Neuronal stem cell (in vitro differentiated cells): ENCODE measurements at places on chromosomes 12 and 14.
A peak's percentile ranks its signal among the peaks of the same experiment; 100 is the strongest.

- DNase-seq: no peak
Observed at GRCh38 chr12:98439471-98439951, 75.9 kb upstream of the TMPO start.

DNA sequence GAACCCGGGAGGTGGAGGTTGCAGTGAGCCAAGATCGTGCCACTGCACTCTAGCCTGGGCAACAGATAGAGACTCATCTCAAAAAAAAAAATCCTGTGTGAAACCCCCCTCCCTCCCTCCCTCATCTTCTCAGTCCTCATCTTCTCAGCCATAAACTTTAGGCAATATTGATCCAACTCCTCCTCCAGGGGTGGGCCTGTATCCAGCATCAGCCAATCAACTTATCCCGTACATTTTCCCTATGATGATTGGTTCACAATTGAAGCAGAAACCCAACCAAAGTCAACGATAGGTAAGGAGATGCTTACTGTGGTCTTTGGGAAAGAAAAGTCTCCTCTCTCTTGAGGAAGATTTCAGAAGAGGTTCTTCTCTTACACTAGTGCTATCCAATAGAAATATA is 33.5 kb upstream of the CIT start:
- no peak for DNase-seq

- DNase-seq: no peak
Observed at GRCh38 chr12:54239620-54240019, 40.3 kb downstream of the CBX5 start.

DNA sequence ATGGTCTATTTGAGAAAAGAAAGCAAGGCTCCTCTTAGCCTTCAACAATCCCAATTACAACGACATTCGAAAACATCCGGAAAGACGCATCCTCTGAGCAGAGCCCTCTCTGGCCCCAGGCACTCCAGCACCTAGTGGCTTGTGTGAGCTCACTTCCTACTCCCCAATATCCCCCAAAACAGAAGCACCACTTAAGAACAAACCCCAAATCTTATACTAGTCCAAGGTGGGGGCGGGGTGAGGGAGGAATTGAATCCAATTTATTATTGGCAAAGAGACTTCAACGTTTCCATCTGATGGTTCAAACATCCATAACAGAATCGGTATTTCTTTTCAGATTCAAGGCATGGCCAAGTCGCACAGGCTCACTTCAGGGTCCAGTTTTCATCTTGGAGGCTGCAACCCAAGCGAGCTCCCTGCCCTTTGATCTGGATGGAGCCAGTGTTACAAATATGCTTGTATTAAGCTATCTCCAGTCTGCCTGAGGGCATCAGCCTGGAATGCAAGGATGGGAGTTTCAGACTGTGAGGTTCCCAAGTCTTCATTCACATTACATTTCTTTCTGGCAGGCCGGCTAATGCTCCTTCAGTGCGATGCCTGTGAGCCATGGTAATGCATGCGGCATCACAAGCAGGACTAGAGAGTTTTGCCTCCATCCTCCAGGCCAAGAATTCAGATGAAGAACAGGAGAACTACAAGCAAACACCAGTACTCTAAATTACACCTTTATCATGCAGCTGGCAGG is 132.5 kb upstream of the FOXN3 start:
- DNase-seq: no peak

- no peak for DNase-seq
Observed at GRCh38 chr12:47852096-47852571, 32.4 kb upstream of the HDAC7 start.

DNA sequence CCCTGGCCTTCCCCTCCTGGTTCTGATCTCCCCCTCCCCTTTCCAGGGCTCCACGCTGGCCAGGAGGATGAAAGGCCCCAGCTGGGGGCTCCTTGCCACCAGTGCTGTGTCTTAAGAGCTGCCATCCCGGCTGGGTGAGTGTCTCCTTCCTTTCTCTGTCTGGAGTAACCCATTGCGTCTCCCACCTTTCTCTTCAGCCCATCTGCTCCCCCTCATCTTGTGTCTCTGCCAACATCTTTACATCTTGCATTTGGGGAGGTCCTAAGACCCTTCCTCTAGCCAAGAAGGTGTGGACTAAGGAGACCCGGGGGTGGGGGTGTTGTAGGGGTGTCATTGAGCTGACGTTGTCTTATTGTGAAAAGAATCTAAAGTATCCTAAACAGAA is 505 bp downstream of the BCL2L2 start:
- DNase-seq: no peak

DNA sequence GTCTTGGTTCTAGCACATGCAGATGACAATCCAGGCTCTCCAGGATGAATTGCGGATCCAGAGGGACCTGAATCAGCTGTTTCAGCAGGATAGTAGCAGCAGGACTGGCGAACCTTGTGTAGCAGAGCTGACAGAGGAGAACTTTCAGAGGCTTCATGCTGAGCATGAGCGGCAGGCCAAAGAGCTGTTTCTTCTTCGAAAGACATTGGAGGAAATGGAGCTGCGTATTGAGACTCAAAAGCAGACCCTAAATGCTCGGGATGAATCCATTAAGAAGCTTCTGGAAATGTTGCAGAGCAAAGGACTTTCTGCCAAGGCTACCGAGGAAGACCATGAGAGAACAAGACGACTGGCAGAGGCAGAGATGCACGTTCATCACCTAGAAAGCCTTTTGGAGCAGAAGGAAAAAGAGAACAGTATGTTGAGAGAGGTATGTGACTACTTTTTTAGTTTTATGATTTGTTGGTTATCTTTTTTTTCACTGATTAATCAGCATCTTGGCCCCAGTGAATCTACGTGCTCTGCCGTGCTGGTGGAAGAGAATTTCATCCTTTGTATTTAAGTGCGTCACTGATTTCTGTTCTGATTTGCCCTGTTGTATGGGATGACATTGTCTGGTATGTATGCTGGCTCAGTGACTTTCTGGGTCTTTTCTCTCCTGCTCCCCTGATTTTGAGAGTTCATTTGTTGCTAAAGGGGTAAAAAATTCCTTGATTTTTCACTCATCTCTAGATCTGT is 92.3 kb downstream of the ERC1 start:
- no peak for DNase-seq

DNA sequence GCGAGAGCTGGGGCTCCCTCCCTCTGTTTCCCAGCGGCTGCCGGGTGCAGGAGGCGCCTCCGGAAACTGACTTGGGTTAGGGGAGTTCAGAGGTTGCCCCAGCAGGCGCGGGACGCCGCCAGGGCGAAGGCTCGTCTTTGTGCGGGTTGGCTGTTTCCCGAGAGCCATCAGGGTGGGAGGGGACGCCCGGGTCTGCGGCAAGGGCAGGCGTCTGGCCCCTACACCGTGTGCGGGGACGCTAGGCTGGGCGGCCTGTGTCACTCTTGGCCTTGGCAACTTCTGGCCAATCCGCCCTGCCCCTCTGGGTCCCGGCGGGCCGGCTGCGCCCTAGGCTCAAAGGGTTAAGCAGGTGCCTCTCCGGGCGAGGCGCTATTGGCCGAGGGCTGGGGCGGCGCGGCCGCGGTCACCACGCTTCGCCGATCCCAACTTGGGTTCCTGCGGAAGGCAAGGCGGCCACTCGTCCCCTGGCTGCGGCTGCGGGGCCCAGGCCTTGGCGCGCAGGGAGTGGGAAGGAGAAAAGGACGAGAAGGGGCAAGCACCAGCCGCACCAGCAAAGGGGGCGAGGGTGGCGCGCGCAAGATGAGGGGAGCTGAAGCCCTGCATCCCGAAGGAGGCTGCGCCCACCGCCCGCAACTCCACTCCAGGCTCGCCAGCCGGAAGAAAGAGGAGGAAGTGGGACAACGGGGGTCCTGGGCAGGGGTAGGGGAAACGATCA is 5.6 kb upstream of the NPAS3 start:
- peak; percentile 45 for DNase-seq

DNA sequence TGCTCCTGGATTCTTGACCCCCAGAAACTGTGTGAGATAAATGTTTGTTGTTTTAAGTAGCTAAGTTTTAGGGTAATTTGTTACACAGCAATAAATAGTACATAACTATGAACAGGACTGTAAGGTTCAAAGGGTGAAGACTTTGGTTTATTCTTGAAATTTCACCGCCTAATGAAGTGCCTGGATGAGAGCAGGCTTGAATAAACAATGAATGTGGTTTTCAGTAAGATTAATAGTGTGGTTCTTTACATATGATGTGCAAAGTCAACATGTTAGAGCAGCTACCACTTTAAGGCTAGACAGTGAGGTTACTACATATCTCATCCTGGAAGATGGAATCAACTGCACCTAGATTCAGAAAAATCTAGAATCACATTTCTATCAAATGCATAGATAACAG is 145.2 kb upstream of the BTG1 start:
- no peak for DNase-seq

DNA sequence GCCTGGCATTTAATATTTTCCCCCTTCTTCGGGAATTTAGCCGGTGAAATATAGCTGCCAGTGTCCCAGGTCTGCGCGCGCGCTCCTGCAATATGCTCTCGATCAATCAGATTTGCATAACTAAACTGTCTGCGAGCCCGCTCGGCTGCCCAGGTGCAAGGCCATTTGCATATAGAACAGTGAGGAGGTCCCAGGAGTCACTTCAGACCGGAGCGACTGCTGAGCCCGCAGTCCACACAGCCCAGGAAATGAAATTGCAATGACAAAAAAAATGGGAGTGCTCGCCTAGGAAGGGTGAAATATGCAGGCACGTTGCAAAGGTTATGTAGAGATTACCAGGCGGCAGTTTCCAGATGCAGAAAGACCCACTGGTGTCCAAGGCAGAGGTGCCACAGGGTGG is 228.5 kb downstream of the VRK1 start:
- DNase-seq: no peak

- DNase-seq: no peak
Observed at GRCh38 chr14:101188571-101188915, 285.0 kb upstream of the RTL1 start.

GRCh38 chr14:23930742-23931141 is 22.8 kb upstream of the DHRS4 start:
- DNase-seq: no peak

GRCh38 chr12:109492371-109492770 is 14.9 kb downstream of the UBE3B start:
- DNase-seq: no peak

GRCh38 chr12:46207644-46208043 is 61.2 kb downstream of the SLC38A1 start:
- no peak for DNase-seq

DNA sequence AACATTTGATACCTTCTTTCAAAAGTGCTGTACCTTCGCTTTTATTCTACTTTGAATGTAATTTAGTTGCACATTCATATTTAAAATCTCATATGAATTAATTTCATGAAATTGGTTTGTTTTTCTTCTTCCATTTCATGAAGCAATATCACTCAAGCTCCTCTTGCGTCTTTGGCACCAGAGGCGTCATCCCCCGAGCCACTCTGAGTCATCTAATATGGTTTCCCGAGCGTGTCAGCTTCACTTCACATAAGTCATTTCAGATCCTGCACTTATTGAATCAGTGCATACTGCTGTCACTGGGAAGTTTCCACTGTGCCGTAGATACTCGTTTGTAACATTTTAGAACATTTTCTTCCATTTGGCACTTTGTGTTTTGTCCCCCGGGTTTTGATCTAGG is 105.6 kb downstream of the SLC25A47 start:
- DNase-seq: no peak

DNA sequence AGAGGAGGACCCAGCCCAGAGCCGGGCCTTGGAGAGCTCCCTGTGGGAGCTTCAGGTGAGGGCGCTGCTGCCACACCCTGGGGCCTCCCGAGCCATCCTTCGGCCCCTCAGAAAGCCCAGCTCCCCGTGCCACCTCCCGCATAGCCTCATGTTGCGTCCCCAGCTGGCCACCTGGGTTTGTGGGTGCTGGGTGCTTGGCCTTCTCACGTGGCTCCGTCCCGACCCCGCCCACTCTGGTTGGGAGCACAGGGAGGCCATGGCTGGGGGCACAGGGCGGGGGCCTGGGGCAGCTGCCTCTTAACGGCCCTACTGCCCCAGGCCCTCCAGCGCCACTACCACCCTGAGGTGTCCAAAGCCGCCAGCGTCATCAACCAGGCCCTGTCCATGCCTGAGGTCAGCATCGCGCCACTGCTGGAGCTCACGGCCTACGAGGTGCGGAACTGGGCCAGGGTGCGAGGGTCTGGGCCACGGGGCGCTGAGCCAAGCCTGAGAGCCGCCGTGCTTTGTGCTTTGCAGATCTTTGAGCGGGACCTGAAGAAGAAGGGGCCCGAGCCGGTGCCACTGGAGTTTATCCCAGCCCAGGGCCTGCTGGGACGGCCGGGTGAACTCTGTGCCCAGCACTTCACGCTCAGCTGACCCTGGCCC is 7.6 kb downstream of the NOC4L start:
- no peak for DNase-seq

- DNase-seq: no peak
Observed at GRCh38 chr14:22190411-22191191, 398.4 kb downstream of the DAD1 start.

- no peak for DNase-seq
Observed at GRCh38 chr14:20331053-20331613, 1.9 kb downstream of the CCNB1IP1 start.

- DNase-seq: no peak
Observed at GRCh38 chr14:23432946-23433345, 2.5 kb downstream of the MYH7 start.

DNA sequence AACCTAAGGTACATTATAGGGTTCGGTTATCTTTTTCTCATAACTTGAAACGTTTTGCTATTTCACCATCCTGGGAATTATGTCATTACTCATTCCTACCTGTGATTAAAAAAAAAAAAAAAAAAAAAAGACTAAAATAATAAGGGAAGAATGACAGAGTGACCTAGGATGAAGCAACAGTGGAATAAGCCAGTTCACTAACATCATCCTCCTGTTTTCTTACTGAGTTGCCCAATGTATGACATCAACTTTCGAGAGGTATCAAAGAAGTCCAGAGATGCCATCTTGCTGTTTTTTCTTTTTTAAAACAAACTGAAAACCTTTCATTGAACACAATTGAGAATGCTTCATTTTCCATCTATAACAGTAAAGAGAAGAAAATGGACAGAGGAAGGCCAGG is 42.8 kb downstream of the AMN start:
- DNase-seq: no peak

DNA sequence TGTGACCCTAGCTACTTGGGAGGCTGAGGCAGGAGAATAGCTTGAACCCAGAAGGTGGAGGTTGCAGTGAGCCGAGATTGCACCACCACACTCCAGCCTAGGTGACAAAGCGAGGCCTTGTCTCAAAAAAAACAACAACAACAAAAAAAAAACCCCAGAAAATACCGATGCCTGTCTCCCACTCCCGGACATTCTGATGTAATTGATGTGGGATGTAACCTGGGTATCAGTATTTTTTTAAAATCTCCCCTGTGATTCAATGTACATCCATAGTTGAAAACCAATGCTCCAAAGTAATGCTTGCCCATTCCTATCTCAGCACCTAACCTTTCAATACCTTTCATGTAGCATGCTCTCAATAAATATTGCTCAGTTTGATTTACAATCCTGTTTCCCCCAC is 11.7 kb upstream of the TMED10 start:
- no peak for DNase-seq
